KG1 (cell line): ENCODE measurements at places on chromosomes 16 and 17.

DNA sequence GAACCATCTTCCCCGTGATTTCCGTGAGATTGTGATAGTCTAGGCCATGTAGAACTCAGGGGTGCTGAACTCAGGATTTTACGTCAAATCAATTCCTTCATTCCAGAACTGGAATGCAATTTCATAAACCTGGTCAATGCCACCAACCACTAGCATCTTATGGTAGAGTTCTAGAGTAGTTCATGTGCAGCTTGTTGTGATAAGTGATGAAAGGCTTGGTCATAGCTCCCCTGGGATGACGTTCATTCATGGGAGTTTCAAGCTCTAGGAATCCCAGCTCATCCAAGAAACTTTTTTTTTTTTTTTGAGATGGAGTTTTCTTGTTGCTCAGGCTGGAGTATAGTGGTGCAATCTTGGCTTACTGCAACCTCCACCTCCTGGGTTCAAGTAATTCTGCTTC is 3.7 kb upstream of the DPEP2 start:
- no peak for DNase-seq

DNA sequence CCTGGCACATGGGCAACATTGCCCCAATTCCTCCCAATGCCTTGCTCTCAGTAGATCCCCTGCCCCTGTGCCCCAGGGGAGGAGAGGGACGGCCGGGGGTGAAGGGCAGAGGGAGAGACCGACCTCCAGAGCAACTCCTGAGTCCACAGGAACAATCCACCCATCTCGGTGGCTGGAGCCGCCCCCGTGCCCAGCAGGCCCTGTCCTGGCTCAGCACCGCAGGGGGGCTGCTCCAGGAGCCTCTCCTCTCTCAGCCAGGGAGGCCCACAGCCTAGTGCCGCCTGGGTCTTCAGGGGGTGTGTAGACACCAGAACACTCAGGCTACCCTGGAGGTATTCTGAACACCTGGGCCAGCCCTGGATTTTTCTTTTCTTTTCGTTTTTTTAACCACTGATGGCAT is 233.7 kb upstream of the SDK2 start:
- DNase-seq, result no peak

DNA sequence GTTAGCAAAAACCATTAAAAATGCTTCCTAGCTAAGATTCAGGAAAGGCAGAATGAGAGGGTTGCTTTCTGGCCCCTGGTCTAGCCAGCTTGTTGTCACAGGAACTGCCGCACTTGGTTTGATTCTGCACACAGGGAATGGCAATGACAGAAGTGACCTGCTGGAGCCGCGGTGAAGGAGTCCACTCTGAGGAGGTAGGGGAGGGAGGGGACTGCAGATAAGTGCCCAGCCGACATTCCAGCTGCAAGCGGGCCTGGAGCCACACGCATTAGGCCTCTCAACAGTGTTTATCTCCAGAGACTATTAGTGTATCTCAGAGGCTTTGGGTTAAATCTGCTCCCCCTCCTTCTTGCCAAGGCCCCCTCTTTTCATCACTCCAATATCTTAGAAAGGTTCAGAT is 38.6 kb downstream of the CDRT15 start:
- DNase-seq, result no peak

GRCh38 chr17:82317394-82318168 is at the start of gene CD7:
Gene CD7 (minus strand): TSS chr17:82317608. CDS start chr17:82317495, 113 bp downstream.
- DNase-seq, result no peak

GRCh38 chr16:82011199-82011641 is at the start of gene SDR42E1:
Gene SDR42E1 (minus strand): TSS chr16:82011470. CDS start chr16:82000858, 10,612 bp downstream.
- DNase-seq, result no peak

DNA sequence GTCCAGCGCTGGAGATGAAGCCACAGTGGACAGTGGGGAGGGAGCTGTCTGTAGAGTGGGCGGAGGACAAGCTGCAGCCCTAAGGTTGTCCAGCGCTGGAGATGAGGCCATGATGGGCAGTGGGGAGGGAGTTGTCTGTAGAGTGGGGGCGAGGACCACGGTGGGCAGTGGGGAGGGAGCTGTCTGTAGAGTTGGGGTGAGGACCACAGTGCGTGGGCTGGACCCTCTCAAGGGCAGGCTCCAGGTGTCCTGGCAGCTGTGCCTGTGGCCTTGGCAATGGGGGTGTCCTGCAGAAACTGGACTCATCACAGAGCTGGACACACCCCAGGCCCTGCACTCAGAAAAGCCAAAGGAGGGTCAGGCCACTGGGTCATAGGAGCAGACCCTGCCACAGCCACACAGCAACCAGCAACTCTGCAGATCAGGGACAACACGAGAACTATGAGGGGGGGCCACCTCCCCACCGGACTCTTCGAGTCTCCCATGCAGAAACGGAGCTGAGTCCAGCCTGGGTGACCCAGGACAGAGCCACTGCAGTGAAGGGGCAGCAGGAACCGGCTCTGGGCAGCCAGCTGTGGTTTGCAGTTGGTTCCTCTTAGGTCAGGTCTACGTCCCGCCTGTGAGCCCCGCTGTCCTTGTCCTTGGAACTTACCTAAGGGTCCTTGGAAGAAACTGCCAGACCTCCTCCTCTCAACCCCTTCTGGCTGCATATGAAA is 33.4 kb upstream of the CBFA2T3 start:
- DNase-seq, result no peak

- no peak for DNase-seq
These were observed 73.3 kb downstream of the AKAP1 start for GRCh38 chr17:57158325-57158724.

GRCh38 chr16:28161626-28162025 is 50.1 kb downstream of the XPO6 start:
- DNase-seq, result no peak

DNA sequence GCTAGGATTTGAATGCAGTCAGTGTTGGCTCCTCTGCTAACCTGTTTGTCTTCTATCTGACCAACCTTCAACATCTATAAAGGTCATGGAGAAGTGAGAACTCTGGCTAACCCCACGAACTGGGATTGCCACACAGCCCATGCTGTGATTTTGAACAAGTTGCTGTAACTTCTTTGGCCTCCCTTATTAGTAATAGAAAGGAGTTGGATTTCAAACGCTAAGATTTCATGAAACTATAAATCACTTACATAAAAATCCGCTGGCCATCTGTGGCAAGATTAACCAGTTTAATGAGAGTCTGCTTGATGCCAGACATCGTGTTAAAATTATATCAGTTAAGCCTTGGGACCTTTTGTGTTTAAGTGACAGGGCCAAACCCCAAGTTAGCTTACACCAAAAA is 53.4 kb downstream of the HSD17B2 start:
- DNase-seq, result no peak

DNA sequence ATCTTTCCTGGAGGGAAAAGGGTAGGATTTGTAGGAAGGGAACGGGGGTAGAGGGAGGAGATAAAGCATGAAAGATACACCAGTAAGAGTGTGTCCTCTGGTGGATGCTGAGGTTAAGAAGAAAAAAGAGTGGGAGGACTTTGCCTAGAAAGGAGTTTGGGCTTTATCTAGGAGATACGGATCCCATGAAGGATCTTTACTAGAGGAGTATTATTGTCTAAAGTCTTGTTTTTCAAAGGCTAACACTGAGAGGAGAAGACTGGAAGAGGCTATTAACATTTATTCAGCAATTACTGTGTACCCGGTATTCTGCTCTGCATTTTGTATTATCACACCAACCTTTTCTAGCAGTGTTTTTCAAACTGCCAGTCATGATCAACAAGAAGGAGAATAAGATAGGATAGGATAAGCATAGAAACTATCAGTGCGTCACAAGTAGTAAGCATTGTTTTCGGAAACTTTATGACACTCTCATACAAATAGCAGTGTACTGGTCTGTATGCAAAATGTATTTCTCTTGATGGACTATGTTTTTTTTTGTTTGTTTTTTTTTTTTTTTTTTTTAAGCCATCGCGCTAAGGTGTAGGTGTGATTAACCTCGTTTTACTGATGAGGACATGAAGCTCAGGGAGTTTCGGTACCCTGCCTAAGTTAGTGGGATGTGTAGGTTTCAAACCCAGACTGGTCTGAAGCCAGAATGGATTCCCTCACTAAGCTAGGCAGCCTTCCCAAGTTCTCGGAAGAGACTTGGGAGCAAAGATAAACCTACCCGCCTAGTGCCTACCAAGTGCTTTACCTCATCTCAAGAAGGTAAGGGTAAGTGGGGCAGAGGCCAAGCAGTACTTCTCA is 1.3 kb upstream of the SP2 start:
- no peak for DNase-seq

DNA sequence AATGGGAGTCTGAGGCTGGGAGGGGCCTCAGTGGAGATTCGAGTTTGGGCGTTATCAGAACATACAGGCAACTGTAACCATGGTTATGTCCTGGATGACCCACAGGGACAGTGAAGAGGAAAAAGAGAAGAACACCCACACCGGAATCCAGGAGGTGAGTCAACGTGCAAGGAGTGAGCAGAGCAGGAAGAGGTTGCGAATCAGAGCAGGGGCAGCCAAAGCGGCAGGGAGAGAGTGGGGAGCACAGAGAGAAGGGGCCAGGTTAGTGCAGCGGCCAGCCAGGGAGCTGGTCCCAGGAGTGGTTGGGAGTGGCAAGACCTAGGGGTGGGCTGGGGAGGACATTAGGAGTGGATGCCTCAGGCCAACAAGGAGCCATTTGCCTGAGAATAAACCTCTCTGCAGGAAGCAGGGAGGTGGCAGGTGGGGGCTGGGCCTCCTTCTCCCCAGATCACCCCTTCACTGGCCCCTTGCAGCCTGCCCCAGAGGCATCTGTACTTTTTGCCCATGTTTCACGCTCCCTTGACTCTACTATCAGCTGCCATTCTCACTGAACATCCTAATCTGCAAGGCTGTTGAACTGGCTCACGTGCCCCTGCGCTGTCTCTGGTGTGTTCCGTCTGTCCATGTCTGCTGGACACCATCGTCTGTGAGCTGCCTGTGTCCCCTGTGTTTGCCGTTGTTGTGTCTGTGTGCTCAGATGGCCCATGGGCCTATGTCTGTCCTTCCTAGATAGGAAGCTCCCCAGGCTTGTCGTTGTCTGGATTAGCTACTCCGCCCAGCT is 5.1 kb downstream of the KRT13 start:
- DNase-seq, result no peak

DNA sequence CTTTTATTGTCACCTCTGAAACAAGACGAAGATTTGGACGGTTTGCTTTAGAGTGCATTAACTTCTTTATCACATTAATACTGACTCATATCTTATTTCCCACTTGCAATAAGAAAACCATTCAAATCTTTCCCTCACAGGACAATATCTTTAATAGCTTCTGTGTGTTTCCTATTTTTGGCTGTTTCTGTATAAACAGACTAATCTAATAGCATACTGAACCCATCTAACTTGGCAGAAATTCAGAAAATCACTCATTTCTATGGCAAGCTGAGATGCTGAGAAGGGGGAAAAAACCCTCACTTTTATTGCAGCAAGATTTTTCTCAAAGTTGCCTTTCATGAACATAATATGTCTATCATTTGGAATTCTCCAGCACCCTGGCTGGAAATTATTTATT is 524.9 kb downstream of the WWOX start:
- no peak for DNase-seq

- DNase-seq, result no peak
These were observed 47.7 kb downstream of the BEAN1 start for GRCh38 chr16:66474750-66475199.

- DNase-seq, result no peak
These were observed 2.1 kb upstream of the ATP2A1 start for GRCh38 chr16:28876019-28876659.
